ENCODE measurements at places on chromosomes 3 and 15.

DNA sequence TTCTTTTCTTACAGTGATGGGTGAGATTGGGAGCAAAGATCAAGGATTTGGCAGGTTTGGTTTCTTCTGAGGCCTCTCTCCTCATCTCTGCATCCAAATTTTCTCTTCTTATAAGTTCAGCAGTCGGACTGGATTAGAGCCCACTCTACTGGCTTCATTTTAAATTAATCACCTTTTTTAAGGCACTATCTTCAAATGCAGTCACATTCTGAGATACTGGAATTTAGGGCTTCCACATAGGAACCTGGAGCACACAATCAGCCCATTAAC lies 56.5 kb upstream of the PLSCR4 start:
- no peak for DNase-seq

- DNase-seq: no peak
Measured at GRCh38 chr3:185995352-185995751, 57.5 kb upstream of the TRA2B start.

DNA sequence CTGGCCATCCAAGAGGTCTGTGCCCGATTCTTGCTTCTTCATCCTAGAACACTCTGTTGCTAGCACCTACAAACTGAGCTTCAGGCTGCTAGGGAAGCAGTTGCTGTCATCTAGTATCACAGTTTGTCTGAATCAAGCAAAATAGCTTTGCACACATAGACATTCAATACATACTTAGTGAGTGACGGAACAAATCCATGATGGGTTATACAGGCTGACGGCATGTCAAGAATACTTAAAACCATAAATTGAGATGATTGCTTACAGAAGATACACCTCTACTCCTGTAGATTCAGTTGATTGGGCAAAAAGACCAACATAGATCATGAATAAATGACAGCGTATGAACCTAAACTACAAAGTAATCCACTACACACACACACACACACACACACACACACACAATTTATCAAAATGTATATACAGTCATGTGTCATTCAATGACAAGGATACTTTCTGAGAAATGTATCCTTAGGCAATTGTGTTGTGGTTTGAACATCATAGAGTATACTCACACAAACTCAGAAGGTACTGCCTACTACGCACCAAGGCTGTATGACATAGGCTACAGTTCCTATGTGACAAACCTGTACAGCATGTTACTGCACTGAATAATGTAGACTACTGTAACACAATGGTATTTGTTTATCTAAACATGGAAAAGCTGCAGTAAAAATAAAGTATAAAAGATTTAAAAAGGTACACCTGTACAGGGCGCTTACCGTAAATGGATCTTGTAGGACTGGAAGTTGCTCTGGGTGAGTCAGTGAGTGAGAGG lies 14.4 kb upstream of the HEG1 start:
- no peak for DNase-seq

GRCh38 chr3:16618721-16619120 lies 13.5 kb upstream of the DAZL start:
- DNase-seq: no peak

- DNase-seq: no peak
Measured at GRCh38 chr3:52998771-52999513, 46.9 kb downstream of the SFMBT1 start.

GRCh38 chr15:72155003-72155621 lies 36.9 kb downstream of the SENP8 start:
- DNase-seq: no peak

- no peak for DNase-seq
Measured at GRCh38 chr3:111636366-111636885, 41.3 kb upstream of the ZBED2 start.

GRCh38 chr15:74269362-74270035 lies 33.4 kb downstream of the CCDC33 start:
- no peak for DNase-seq

DNA sequence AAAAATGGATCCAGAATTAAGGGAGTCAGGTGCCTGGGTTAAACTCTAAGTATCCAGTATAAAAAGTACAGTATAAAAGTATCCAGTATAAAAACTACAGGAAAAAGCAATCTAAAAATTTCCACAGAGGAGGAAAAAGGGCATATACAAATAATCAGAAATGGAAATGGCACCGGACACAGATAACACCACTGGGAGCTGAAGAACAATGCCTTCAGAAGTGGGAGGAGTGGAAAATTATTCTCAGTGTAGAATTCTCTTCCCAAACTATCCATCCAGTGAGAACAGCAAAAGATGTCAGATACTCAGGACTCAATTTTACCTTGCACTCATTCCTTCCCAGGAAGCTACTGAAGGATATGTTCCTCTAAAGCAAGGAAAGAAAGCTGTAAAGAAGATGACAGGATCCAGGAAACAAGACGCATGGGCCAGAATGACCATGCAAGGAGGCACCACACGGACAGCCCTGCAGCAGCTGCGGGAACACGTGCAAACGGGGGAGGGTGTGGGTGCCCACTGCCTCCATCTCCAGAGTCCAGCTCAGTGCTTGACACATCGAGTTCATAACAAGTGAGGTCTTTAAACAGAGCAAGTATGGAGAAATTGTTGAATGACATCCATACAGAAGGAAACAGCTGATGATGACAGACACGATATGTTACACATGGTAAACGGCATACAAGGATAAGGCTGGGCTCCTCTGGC lies 68.5 kb downstream of the CHSY1 start:
- no peak for DNase-seq

DNA sequence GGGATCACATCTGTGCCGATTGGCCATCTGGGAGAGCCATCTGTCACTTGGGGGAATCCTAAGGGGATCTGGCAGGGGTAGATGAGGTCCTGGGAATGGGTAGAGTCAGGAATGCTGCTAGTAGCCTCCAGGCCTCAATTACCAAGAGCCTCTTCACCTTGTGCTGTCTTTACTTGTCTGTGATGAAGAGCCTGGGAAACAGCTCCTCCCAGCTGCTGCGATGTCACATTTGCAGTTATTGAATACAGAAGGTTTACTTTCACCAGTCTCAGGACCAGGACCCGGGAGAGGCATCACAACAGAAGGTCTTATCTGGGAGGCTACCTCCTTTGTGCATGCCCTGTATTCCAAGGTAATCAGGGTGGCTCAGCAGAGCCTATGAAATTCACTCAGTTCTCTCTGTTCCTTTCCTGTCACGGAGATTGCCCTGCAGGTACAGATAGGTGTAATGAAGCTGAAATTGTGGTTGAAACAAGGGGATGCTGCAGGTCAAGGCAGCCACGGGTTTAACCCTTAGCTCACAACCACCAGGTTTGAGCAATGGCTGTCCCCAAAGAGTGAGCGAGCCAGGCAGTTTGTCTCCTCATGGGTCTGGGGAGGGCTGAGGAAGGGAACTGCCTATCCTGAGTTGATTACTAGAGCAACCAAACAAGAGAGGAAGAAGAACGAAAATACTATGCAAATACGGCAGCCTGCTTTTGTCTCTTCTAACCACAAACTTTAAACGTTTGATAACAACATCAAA lies 298.9 kb upstream of the RORA start:
- no peak for DNase-seq

DNA sequence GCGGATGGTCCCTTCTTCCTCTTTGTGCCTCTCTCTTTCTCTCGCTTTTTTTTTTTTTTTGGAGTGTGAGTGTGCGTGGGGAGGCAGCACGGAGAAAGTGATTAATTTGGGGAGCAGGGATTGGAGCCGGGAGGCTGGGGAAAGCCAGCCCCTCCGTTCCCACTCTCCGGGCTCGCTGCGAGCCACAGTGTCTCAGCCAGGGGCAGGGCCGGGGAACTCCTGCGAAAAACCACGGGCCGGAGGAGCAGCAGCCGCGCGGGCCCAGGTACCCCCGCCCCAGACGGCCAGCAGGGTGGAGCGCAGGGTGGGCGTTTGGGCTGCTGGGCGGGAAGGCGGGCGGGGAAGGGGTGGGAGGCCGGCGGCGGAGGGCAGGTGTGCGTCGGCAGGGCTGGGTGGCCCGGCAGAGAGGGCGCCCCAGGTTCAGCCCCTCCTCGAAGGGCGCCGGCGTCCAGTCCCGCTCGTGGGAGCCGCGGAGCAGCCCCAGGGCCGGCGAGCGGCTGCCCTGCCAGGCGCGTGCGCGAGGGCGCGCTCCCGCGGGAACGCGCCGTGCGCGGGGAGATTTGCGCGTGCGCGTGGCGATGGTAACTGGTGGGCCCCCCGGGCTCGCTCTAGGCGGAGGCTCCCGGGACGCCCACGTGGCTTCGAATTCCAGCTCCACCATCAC lies 1.4 kb downstream of the CHL1 start:
- DNase-seq: no peak

DNA sequence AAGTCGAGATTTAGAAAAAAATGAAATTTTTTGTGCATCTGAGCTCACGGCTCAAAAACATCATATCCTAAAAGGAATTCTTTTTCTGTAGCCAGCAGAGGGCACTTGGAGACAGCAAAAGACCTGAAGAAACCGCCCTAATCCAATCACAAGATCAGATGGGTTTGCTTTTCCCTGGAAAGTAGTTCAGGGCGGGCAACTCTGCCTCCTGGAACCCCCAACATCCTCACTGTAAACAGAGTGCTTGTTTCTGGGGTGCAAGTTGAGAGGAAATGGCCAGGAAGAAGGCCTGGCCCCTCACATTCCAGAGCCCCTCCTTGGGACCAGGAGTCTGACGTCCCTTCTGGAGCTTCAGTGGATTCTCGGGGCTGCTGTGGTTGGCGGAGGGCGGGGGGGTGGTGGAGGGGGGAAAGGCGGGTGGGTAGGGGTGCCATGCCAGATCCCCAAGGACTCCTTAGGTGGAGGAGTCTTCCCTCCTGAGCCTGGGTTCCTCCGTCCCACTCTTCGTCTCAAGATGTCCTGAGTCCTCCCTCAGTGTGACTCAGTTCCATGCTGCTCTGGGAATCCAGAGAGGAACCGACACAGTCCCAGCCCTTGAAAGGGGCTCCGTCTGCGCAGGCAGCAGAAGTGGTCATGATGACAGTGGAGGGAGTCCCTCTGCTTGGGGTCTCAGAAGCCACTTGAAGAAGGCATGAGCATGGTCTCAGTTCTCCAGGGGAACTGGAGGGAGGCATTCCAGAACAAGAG lies 35.9 kb downstream of the CCK start:
- peak; percentile 62 for DNase-seq
